Activated CD8-positive, alpha-beta memory T cell treated with anti-CD3 and anti-CD28 coated beads for 1 hour (primary cell): ENCODE measurements at places on chromosomes 4 and X.

DNA sequence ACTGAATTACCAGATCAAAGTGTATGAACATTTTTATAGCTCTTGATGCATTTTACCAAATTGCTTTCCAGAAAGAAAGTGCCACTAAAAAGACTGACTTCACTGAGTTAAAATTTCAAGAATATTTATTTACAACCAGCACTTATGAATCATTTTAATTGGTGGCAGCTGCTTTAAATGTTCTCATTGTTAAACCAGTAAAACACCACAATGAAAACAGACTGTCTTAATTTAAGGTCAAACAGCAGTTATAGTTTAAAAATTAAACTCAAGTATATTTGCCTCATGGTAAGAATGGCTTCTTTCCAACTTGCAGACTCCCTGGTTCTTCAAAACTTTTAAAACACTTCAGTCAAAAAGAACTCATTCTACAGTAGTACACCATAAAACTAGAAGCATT, 36.9 kb downstream of the AMMECR1 start:
- DNase-seq: no peak

GRCh38 chr4:142104041-142104440, 467.7 kb downstream of the IL15 start:
- DNase-seq: no peak

- no peak for DNase-seq
Measured at GRCh38 chr4:114399105-114399504, 199.5 kb upstream of the UGT8 start.

- DNase-seq: no peak
Measured at GRCh38 chrX:41522671-41523070, 75.5 kb downstream of the NYX start.

DNA sequence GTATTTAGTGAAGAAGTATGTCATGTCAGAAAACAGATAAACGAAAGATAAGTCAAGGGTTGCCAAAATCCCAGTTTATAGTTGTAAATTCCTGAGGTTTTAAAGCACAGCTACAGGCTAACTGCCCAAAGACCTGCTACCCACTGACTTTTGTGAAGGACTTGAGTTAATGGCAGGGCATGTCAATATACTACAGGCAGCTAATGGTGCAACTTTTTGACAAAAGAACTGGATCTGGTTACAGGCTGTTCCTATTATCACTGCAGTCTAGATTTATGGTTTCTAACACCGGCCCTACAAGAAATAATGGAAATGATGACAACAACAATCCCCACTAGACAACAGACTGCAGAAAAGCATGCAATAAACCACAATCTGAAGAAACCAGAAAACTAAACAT, 6.4 kb downstream of the SCML2 start:
- DNase-seq: no peak
